ENCODE measurements at places on chromosomes 7 and 10. TPM values are rescaled to one million over a fixed set of nuclear protein-coding genes. Genes with fewer than 3 reads are reported as not detected.

DNA sequence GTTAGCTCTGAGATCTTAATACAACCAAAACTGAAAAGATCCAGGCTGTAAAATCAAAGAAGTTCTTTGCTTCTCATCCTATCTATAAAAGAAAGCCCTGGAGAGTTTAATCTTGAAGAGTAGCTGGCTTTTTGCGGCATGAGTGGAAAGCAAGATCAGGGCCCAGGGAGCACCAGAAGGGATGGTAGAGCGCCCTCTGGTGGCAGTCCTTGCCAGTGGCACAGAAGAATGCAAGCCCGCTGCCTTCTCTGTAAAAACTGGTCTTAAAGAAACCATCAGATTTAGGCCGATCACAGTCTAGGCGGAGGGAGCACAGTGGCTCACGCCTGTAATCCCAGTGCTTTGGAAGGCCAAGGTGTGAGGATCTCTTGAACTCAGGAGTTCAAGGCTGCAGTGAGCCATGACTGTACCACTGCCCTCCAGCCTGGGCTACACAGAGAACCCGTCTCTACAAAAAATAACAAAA is 35.6 kb downstream of the CPN1 start:
- H3K4me3 ChIP-seq = no peak overlapping the region
- H3K27me3 ChIP-seq = no peaks in the 10 kb centered on the region
- DNase-seq = peak; percentile 92
- H3K4me1 ChIP-seq = peaks cover 23% of the 10 kb centered on the region
- H3K36me3 ChIP-seq = no peaks in the 10 kb centered on the region

GRCh38 chr10:1378473-1378872 is 322.3 kb downstream of the WDR37 start:
- no peak overlapping the region for H3K27ac ChIP-seq
- no peak for DNase-seq
- H3K4me3 ChIP-seq = no peak overlapping the region

Gene OR2A42
- not detected for polyA plus RNA-seq

Gene AKR1C8
- not detected for polyA plus RNA-seq

DNA sequence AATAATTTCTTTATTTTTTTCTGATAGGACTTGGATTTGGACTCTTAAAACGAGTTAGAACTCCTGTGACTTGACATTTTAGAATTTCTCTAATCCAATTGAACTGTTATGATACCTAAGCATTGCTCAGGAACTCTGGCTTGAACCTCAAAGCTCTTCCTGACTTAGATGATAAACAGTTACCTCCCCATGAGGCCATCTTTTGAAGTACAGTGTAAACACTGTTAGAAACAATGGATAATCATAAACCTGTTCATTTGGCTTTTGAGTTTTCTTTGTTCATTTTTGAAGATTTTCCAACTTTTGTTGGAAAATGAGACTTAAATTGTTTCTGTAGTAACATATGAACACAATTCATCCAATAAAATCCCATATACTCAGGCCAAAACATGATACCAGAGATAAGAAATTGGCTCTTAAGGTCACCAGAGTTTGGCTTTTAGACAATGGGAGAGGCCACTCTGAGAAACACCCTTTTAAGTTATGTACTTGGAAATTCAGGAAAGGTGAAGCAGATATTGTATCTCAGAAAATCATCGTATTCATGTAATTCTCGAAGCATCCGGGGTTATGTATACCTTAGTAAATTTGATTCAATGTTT is 59.6 kb downstream of the RUNDC3B start:
- no peaks in the 10 kb centered on the region for H3K4me1 ChIP-seq
- no peak overlapping the region for H3K27ac ChIP-seq
- H3K4me3 ChIP-seq = no peak overlapping the region
- no peak for DNase-seq

Gene TMEM196
- not detected for polyA plus RNA-seq

GRCh38 chr10:71221586-71222202 is 9.3 kb downstream of the UNC5B start:
- H3K4me1 ChIP-seq = peaks cover 14% of the 10 kb centered on the region
- no peak overlapping the region for H3K4me3 ChIP-seq
- DNase-seq = no peak
- H3K36me3 ChIP-seq = no peaks in the 10 kb centered on the region
- no peak overlapping the region for H3K27ac ChIP-seq
- H3K27me3 ChIP-seq = no peaks in the 10 kb centered on the region

Gene STAG3
- polyA plus RNA-seq = 0.65 TPM
